ENCODE measurements at places on chromosomes 4 and X.

GRCh38 chr4:138188406-138189084, 53.6 kb downstream of the SLC7A11 start:
- DNase-seq: no peak

DNA sequence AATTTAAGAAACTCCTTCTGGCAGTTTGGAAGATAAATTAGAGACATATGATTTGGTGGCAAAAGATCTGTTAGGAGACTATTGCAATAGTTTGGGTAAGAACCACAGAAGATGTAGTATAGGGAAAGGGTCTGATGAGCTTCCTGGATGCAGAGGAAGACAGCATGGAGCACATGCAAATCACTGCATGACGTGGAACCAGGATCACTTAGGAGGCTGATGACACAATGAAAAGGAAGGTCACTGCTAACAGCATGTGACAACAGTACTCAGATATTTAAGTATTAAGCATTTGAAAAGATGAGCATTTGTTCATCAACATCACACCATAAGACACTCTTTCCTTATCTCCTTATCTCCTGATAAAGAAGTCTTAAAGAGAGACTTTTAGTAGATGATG, 167.8 kb upstream of the LDB2 start:
- no peak for DNase-seq

DNA sequence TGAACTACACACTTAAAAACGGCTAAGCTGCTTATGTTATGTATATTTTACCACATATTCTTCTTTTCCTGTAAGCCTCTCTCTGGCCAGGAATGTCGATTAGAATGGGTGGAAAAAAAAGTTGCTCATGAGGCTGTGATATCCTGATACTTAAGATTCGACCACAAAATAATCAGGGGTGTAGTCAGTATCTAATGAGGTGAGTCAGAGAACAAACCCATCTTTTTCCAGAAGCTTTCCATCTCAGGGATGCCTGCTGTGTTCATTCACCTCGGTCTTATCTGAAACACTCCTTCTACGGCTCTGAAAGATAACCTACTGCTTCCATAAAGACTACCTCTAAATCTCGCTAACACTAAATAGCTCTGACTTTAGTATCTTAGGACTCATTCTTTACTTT, 142.7 kb upstream of the MAP3K15 start:
- no peak for DNase-seq

GRCh38 chr4:123995936-123996335, 599.3 kb downstream of the SPRY1 start:
- no peak for DNase-seq

DNA sequence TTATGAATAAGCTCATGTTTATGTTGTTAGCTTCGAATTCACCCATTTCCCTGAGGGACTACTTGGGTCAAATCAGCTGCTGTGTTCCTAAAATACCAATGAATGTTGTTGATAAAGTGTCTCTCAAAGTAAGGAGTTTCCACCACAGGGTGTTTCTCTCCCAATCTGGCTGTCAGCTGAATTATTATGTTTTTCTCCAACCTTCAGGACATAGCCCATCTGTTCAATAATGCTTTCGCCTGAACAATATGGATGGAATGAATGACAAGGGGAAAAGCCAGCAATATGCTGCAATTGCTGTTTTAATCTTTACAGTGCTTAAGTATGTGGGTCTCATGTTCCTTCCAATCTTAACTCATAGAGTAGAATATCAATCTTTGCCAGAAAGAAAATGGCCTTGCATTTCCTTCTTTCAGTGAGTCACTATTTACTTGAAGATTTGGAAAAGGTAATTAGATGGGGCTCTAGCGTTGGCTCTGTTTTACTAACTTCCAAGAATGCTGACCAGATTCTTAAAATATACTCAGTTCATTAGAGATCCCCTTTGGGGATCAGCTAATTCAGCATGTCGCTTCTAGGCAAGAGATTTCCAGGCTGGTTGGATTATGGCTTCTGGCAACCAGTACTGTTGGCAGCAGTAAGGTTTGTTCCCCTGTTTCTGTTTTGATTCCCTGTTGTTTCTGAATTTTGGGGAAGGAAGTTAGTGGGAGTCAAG, 410.5 kb downstream of the PPP3CA start:
- no peak for DNase-seq

DNA sequence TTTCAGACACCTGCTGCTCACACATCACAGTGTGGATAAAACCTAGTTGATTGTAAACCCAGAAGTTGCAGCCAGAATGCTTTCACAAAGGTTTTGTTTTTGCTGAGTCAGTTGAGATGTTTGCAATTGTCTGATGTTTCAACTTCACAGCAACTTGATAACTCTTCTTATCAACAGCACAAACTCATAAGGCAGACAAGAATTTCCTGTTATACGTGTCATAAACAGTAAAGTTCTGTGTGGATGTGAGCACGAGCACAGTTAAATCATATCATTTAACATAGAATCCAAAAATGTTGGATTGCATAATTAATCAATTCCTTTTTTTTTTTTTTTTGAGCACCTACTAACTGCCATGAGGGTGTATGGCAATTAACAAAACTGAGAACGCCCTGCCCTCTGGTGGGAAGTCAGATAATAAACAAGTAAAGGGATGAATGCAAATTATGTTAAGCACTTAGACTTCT, 512.2 kb downstream of the PDHA2 start:
- DNase-seq: no peak

GRCh38 chr4:107258359-107258758, 222.2 kb upstream of the DKK2 start:
- no peak for DNase-seq

DNA sequence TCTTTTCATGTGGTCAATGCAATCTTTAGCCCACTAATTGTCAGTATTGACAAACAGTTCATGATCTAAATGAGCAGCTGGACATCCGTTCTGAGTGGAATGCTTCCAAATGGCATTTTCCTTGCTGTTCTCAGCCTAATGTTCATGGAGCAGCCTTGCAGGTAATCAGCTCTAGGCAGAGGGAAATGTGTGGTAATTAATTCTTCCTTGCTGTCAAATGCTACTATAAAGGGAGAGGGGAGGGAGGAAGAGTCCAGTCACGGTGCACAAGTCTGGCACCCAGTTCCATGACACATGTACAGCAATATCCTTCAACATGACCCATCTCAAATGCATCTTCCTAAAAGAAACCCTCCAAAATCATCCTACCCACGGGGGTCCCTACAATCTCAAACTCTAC, 88.5 kb downstream of the LDB2 start:
- no peak for DNase-seq

GRCh38 chrX:110258552-110258951, 59.3 kb downstream of the AMMECR1 start:
- no peak for DNase-seq

- DNase-seq: peak; percentile 11
Observed at GRCh38 chrX:128699716-128700285, 647.6 kb upstream of the ACTRT1 start.

- DNase-seq: no peak
Observed at GRCh38 chrX:1390621-1391369, 1.1 kb downstream of the SLC25A6 start.

- no peak for DNase-seq
Observed at GRCh38 chr4:78237360-78237759, 180.2 kb downstream of the FRAS1 start.

DNA sequence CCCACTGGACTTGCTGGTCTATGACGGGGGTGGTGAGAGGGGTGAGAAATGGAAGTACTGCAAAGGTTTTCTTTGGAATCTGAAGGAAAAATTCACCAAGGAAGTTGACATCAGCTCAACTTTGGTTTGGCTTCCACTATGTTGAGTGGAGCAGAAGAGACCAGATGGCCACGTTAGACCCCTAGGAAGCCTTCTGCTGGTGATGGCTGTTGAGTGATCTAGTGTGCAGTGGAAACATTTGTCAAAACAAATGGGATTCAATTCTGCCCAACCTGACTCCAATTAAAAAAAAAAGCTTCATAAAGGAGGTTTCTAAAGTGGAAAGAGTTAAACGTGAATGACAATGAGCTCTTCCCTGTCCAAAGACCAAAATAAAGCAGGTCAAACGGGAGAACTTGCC, 25.7 kb downstream of the SEL1L3 start:
- DNase-seq: no peak

GRCh38 chr4:336893-337142, 796 bp upstream of the ZNF141 start:
- DNase-seq: no peak

DNA sequence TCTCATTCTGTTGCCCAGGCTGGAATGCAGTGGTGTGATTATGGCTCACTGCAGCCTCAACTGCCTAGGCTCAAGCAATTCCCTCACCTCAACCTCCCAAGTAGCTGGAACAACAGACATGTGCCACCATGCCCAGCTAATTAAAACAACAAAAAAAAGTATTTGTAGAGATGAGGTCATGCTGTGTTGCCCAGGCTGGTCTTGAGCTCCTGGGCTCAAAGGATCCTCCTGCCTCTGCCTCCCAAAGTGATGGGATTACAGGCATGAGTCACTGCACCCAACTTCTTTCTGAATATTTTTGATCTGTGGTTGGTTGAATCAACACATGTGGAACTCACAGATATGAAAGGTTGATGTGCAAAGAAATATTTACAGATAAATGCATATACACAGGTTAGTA, 18.5 kb upstream of the SEPTIN11 start:
- no peak for DNase-seq

DNA sequence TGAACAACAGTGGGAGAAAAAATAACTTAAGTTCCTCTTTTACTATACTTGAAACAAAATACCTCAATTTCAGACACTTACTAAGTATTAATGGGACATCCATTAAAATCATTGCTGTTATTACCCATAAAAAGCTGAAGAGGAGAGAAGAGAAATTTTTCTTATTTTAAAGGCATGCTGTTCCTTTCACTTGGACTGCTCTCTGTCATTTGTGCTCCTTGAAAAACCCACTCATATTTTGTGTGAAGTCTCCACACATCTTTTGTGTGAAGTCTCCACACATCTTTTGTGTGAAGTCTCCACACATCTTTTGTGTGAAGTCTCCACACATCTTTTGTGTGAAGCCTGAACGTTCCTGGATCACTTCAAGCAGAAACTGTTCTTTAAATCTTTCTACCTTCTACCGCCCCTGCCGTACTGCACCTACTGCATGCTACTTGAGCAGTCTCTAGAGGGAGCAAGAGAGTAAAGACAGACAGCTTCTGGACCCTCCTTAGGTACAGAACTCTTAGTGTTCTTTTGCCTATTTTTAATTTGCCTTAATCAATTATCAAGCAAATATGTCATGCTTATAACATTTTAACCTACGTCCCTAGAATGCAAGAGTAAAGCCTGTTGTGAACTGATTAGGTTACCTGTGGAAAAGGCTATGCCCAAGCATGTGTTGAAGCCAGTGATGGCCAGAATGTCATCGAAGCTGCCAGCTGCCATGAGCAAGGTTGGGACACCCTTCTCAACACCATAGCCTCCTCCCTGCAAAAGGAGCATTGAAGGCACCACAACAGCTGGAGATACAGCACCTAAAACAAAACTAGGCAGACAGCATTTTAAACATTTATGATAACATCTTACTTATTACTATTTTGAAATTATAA, 27.1 kb upstream of the SLC9B1 start:
- peak; percentile 16 for DNase-seq

DNA sequence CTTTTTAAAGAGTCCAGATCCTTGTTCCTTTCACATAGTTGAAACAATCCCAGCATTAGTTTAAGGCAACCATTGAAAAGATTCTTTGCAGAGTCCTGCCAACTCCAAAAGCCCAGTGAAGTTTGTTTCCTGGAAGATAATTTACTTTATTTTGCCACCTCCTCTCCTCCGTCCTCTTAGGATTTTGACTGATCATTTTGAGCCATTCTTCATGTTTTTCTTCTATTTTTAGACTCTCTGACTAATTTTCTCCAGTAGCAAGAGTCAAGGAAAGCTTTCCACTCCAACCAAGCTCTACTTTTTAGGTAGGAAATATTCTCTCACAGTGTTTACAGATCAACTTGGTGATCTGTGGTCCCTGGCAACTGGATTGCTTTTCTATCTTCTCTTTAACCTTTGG, 10.3 kb downstream of the NCBP2L start:
- no peak for DNase-seq

DNA sequence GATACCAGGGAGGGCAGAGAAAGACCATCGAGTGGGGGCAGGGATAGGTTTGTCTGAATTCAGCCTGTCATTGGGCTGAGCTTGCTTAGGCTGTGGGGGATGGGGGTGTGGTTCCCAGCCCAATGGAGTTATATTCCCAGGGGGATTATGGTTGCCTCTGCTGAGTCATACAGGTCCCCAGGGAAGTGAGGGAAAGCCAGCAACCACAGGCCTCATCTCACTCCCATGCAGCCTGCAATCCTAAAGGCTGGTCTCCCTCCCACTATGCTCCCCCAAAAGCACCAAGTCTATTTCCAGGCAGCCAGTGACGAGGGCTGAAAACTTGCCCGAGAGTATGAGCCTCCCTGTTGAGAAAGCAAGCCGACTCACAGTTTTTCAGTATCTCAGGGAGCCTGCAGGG, 39.3 kb downstream of the AFM start:
- peak; percentile 94 for DNase-seq

DNA sequence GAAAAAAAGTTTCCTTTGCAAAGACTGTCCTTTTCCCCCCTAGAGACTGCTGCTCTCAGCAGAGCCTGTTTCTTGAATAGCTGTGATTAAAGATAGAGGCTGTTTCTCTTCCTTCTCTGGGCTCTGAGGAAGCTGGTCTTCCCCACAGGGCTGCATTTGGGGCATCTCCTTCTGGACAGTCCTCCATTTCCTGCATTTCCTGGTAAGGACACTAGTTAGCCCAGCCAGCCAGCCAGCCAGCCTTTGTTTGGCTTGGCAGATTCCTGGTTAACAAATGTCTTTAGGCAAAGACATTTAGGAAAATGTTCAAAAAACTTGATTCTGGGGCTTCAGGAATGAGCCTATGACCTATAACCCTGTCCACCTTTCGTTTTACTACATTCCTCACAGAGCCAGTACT, 34.0 kb upstream of the PLAC1 start:
- DNase-seq: no peak

GRCh38 chrX:153731117-153731844, 6.6 kb downstream of the ABCD1 start:
- DNase-seq: no peak

- peak; percentile 7 for DNase-seq
Observed at GRCh38 chr4:155442267-155443105, 65.7 kb upstream of the MAP9 start.

DNA sequence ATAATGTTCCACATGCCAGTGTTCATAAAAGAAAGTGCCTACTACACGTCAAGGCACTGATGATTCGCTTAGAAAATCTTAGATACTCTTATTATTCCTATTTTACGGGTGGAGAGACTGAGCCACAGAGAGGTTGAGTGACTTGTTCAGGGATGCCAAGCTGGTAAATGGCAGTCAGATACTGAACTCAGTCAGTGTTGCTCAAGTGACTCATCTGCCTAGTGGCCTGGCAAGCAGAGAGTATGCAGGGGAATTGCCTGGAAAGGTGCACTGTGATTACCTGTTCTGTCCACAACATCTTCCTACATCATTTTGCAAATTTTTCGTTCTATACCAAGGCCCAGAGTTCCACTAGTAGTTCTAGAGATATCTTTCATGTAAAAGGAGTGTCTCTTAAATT, 68.4 kb downstream of the RAPGEF2 start:
- no peak for DNase-seq
